ENCODE measurements at places on chromosomes 7 and 10.

GRCh38 chr7:25894002-25894901, 257.7 kb upstream of the NFE2L3 start:
- DNase-seq = no peak

DNA sequence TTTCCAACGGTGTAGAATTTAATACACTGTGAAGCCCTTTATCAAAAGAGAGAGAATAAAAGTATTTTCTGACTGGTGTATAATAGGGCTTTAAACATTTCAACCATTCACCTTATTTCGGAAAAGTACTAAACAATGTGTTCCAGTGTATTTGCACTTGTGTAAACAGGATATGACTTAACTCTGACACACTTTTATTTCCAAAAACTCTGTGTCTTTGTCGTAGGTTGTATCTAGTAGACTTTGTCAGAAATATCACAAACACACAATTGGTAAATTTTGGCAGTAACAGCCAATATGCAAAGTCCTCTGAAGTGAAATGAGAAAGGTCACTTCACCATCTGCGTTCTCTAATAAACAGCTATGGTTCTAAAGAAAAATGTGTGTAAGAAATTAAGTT, 10.3 kb upstream of the TSPAN13 start:
- no peak for DNase-seq

- DNase-seq = peak; percentile 96
Measured at GRCh38 chr7:23470330-23471105, at the start of gene IGF2BP3. Gene IGF2BP3 (minus strand): TSS chr7:23470491. CDS start chr7:23470110, 381 bp downstream.

GRCh38 chr7:50793120-50793946, 10.6 kb upstream of the GRB10 start:
- DNase-seq = peak; percentile 58

DNA sequence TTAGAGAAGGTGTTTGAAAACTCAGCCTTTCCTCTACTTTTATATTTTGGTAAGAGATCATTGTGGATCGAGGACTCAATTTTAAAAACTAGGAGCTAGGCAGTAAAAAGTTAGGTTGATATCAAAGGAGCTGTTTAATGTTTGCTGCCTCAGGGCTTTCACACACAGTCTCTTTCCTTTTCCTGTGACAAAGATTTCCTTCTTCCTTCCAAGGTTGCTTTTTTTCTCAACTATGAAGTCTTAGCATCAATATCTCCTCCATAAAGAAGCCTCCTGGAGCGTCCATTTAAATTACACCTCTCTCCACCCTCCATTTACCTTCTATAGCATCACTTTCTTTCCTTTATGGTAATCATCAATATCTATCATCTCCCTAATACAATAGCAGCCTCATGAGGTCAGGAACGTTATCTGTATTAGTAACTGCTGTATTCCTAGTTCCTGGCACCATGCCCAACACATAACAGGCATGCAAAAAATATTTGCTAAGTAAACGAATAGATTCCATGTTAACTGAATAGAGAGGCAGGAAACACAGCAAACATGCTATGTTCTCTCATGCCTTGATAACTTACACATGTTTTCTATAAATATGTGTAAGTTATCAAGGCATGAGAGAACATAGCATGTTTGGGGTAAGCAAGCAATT, 48.5 kb downstream of the GNAT3 start:
- DNase-seq = no peak

All from RCC 7860 (cell line).